NCI-H187 treated with DMSO at 0.1 percent for 48 hours (cell line): ENCODE measurements at places on chromosomes 1 and 21.

DNA sequence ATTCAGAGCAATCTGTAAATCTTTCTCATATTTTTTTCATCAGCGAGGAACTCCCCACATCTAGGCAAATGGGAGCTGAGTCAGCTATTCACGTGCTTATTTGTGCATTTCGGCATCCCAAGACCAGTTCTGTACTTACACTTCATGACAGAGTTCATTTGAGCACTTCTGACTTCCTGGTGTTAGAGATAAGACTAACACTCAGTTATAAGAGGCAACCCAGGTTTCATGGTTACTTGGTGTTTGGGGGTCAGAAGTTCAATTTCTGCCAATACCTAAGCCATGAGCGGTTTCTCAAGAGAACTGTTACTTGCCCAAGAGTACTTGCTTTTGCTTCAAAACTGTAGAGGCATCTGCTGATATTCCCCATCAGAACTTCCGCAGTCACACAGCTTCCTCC is 24.1 kb upstream of the DESI2 start:
- DNase-seq, result no peak

DNA sequence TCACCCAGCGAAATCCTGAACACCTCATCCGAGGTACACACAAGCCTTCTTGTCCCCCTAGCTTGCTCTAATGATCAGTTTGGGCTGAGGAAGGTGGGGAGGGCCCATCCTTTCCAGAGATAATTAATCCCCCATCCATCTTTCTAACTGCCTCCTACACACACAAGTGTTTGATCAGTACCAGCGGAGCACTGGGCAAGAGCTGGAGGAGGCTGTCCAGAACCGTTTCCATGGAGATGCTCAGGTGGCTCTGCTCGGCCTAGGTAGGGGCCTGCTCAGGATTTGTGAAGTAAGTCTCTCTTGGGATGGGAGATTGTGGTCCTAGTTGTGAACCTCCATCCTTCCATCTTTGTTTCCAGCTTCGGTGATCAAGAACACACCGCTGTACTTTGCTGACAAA is 5.8 kb downstream of the ANXA9 start:
- DNase-seq, result peak; percentile 87

DNA sequence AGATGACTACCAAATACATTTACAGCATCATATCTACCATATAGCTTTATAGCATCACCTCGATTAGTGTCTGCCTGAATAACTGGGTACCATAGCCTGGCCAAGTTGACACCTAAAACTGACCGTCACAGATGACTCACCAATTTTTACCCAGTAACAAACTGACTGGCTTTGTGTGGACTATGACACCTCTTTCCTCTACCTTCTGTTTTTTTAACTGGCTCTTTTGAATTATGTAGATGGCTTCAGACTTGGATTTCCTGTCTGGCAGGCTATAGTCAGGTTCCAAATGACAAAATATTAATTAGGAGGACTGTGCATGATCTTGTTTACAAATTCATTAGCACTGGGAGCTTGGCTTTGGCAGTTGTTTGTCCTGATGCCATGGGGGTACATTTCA is 360.3 kb downstream of the TGFB2 start:
- DNase-seq, result no peak

DNA sequence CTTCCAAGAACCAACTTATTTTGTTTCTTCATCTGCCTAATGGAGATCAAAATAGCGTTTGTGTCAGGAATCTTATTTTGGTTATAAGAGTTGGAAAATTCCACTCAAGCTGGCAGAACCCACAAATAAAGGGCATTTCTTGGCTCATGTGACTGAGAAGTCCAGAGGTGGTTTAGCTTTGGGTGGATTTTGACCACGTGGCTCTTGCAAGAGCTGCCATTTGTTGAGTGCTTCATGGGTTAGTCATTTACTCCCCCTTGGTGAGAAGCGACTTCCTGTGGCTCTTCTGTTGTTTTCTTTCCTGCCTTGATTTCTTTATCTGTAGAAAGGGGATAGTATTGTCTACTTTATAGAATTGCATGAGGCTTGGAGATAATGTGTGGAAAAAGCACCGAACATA is 9.5 kb upstream of the RNF186 start:
- DNase-seq, result no peak

GRCh38 chr1:164748253-164748899 is 189.4 kb downstream of the PBX1 start:
- no peak for DNase-seq

- DNase-seq, result no peak
Observed at GRCh38 chr1:211677659-211678058, 2.2 kb upstream of the NEK2 start.
